ENCODE measurements at places on chromosomes 1 and 21. TPM values are rescaled to one million over a fixed set of nuclear protein-coding genes. Genes with fewer than 3 reads are reported as not detected.

ESPN gene
- 66.1 TPM for total RNA-seq

ETV3L gene
- not detected for total RNA-seq

DNA sequence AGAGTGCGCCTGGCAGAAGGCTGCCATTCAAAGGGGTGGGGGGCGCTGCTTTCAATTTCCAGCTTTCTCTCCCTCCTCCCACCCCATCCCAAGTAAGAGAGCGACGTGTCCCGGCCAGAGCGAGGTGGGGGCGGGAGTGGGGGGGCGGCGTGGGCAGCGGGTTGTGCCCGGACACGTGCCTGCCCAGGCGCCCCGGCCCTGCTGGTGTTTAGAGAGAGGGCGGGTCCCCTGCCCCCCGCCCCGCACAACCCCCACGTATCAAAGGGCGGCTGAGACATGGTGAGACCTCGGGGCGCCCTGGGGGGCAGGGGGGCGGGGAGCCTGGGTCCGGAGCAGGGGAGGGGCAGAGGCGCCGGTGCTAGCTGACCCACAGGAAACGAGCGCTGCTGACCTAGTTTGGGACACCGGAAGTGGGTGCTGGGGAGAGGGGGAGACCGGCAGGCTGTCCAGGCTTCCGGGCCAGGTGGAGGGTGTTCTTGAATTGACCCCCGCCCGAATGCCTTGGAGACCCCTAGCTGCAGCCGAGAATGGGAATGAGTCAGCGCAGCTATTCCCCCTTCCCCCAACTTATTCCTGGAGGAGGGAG lies 1.3 kb downstream of the ZBTB7B start:
- DNase-seq, result no peak

- DNase-seq, result no peak
These were observed at the start of gene A3GALT2 for GRCh38 chr1:33320619-33321165. Gene A3GALT2 (minus strand): TSS chr1:33321098. CDS start chr1:33321098, 0 bp downstream.

DNA sequence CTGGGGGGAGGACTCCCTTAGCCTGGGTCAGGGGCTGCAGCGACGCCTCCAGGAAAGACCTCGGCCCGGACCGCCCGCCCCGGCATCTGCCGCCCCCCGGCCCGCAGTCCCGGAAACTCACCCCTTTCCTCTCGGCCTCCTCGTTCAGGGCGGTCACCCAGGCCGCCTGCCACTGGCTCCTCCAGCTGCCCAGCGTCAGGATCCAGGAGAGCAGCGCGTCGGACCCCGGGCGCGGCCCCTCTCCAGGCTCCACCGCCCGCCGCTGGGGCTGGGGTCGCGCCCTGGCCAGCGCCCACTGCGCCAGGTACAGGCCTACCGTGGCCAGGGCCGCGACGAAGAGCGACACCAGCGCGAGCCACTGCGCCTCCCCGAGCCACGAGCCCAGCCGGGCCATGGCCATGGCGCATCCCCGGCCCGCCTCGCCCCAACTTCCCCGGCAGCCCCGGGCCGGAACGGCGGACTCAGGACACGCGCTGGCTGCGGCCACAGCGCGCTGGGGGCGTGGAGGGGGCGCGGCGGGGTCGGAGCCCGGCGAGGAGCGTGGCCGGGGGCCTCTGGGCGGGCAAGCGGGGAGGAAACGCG lies 478 bp downstream of the C2CD2 start:
- DNase-seq, result no peak

DNA sequence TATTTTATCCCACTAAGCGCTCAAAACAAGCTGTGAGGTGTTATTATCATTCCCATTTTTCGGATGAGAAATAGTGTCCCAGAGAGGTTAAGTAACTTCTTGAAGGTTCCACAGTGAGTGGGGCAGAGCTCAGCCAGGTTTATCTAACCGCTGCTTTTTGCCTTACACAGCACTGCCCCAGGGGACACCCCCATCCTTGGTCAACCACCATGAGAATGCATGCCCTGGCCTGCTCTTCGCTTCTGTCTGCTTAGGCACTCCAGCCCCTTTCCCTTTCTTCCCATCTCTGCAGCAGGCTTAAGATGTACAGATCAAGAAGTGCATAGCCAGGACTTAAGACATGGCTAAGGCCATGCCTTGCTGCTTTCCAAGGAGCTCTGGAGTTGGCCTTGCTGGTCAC lies 159.0 kb upstream of the CD34 start:
- no peak for DNase-seq

DNA sequence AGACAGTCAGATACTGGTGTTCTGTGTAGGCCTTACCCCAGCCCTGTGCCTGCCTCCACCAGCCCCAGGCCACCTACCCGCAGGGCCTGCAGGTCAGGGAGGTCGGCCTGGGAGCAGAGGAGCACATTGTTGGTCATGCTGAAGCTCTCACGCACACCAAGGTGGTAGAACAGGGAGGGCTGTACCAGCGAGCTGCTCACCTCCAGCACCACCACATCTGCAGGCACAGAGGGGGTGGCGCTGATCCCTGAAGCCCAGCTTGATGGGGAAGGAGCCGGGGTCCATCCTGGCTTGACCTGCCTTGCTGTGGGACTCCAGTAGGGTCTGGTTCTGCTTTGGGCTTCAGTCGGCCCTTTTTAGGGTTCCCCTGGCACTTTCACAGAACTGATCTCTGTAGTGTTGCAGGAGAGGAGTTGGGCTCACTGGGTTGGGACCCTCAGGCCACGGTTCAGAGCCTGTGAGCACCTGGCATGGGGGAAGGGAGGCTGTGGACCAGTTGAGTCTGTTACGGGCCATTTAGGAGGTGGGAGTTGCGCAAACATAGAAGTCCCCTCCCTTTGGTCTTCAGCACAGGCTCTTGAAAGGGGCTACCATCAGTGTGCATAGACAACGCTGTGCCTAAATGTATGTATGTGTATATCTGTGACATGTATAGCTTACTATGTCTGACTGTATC lies 1.9 kb downstream of the MAP3K6 start:
- no peak for DNase-seq

DNA sequence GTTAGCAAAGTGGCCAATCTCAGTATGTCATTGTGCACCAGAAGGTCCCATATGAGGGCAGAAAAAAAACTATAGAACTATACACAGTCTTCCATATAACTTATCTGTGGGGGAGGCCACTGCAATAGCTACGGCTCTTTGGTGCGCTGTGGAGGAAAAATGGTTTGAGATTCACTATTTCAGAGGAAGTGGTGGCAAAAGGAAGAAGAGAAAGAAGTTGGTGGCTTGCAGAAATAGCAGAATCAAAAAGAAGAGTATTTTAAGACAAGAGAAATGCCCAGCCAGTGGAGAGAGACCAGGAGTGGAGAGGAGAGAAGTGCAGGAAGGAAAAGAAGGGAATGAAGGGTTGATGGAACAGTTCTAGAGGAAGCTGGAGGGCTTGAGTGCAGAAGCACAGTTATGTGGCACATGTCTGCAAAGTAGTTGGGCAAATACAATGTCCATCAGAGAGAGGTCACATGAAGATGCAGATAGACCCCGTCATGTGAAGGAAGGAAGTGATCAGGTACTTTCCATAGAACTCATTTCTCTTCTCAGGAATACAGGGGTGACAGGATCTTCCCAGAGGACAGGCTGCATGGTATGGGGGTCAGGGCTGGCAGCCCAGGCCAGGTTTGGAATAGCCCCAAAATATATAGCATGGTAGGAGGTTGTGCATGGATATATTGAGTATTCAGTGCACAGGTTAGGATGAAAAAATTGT lies 64.6 kb downstream of the RUNX1 start:
- no peak for DNase-seq

DNA sequence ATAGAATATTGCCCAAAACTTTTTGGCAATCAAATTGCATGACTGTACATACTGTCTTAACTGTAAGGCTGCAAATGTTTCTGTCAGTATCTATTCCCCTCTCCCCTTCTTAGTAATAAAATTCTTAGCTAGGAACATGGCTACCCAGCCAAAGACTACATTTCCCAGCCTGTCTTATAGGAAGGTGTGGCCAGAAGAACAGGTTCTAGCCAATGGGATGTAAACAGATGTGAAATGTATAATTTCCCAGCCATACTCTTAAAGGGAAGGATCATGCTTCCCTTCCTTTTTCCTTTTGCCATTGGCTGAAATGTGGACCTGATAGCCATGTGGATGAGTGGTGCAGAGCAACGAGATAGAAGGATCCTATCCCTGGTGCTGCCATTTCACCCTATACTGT lies 7.0 kb upstream of the HIVEP3 start:
- DNase-seq, result no peak

GRCh38 chr1:63506782-63507181 lies 16.2 kb downstream of the ITGB3BP start:
- DNase-seq, result no peak

DNA sequence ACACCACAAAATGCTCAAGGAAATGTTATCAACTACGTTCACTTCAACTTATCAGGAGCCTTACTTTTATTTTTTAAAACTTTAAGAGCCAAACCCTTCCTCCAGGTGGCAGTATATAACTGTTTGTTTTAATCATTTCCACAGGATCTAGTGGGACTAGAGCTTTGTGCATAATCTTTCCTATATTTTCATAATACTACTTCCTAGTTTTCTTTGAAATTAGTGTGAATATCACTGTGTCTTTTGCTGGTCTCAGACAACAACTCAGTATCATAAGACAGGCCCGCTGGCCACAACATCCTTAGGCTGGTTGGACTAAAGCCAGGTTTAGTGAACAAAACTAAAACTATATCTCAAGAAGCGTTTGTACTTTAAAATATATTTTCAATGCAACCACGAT lies 145.5 kb downstream of the TIAM1 start:
- DNase-seq, result no peak

GRCh38 chr1:97210307-97210706 lies 488.7 kb downstream of the PTBP2 start:
- DNase-seq, result no peak

GRCh38 chr1:155888481-155888880 lies 22.7 kb downstream of the RIT1 start:
- DNase-seq, result no peak

DNA sequence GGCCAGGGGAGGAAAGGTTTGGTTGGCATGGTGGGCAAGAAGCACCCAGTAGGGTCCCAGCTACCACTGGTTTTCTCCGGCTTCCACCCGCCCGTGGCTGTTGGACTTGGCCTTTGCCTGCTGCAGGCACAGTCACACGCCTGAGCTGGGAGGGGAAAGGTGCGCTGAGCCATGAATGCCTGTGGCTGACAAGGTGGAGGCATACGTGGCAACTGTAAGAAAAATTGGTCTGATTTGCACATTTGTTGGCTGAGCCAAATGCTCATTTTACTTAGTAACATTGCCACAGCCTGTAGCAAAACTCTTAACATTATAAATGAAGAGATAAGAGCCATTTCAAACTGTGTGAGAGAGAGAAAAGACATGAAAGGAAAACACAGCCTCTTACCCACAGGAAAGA lies 191.6 kb downstream of the PTPRC start:
- DNase-seq, result no peak

- DNase-seq, result no peak
These were observed 9.1 kb upstream of the IRF2BP2 start for GRCh38 chr1:234619071-234619480.

- DNase-seq, result no peak
These were observed 303.8 kb upstream of the LRRC7 start for GRCh38 chr1:69263921-69264391.

DNA sequence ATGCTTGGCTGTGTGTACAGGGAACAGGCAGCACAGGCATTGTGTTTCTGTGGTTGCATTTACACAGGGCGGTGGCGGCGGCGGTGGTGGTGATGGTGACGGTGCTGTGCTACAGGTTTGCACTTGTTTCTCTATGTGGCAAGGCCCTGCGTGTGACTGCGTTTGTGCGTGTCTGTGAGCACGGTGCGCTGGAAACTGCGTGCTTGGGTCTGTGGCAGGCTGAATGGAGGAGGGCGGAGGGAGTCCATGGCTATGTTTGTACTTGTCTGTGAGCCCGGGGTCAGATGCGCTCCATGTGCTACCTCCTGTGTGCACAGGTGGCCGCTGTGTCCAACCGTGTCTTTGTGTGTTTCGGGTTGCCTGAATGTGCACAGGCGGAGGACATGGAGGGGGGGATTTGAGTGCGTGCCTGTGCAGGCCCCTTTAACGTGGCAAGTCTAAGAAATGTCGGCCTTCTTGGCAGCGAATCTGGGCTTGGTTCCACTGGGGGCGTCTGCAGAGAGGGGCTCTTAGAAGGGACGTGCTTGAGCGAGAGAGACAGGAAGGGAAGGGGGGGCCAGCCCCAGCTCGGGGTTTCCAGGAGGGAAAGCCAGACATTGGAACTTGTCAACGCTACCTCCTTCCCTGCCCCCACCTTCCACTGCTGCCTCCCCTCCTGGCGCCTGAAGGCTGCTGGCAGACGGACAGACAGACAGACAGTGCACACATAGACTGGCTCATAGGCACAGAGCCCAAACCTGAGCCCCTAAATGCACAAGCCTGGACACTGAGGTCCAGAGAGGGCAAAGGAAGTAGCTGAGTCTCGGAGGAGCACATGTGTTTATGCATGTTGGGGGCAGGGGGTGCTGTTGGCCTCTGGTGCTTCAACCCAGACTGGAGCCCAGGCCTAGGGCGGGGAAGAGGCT lies 32.7 kb upstream of the WASF2 start:
- no peak for DNase-seq

C1orf210 gene
- total RNA-seq, result 5.0 TPM

- no peak for DNase-seq
These were observed 27.3 kb downstream of the EIF4G3 start for GRCh38 chr1:21149430-21149854.

GRCh38 chr1:46300673-46301405 lies 2.6 kb downstream of the LRRC41 start:
- no peak for DNase-seq

- DNase-seq, result no peak
These were observed 28.0 kb downstream of the ARHGAP29 start for GRCh38 chr1:94209425-94209824.

GRCh38 chr1:111470596-111470995 lies 3.2 kb upstream of the C1orf162 start:
- no peak for DNase-seq

GRCh38 chr1:209800984-209801834 lies 4.7 kb downstream of the IRF6 start:
- DNase-seq, result no peak
